ENCODE measurements at places on chromosomes 6 and 20.
A peak's percentile ranks its signal among the peaks of the same experiment; 100 is the strongest.

DNA sequence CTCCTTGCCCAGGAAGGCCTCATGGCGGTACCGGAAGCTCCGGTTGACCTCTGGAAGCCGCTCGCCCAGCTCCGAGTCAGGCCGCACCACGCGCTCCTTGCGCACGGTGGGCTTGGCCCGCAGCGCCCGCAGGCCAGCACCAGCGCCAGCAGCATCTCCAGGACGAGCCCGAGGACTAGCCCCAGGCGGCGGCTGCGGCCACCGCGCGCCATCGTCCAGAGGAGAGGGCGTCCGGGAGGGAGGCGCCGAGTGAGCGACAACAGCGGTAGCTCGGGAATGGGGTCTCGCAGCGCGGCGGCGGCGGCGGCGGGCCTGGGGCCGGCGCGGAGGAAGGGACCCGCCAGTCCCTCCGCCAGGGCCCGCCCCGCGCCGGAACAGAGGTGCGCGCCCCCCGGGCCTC, 27.6 kb upstream of the CGA start:
- peak; percentile 76 for DNase-seq

- DNase-seq, result no peak
Measured at GRCh38 chr20:45053430-45054351, 47.2 kb downstream of the KCNS1 start.

DNA sequence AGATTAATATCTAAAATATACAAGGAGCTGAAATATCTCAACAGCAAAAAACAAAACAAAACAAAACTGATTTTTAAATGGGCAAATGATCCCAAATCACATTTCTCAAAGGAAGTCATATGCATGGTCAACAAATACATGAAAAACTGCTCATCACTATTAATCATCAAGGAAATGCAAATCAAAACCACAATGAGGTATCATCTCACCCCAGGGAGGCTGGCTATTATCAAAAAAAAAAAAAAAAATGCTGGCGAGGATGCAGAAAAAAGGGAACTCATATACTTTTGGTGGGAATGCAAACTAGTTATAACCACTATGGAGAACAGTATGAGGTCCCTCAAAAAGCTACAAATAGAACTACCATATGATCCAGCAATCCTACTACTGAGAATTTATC, 34.6 kb downstream of the REPS1 start:
- no peak for DNase-seq

DNA sequence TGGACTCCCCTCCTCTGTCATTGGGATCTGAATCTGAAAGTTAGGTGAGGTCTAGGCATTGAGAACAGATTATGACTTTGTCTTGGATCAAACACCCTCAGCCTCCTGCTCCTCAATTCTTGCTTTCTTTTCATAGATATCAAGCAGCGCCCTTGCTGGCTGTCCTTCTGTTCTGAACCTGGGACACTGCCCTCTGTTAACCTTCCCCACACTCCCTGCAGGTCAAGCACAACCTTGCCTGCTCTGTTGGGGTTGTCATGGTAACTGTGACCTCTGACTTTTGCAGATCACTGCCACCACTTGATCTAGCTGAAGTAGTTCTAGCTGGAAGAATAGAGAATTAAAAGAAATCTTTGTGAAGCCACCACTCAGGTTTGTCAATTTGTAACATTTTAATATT, 16.4 kb upstream of the MICA start:
- peak; percentile 71 for DNase-seq

GRCh38 chr6:26594730-26595632, 1.8 kb upstream of the ABT1 start:
- peak; percentile 82 for DNase-seq

- DNase-seq, result no peak
Measured at GRCh38 chr6:168232062-168232461, 87.5 kb downstream of the DACT2 start.

- no peak for DNase-seq
Measured at GRCh38 chr6:145544041-145544440, 191.3 kb downstream of the EPM2A start.

GRCh38 chr6:170186941-170187668, 103.8 kb downstream of the DLL1 start:
- no peak for DNase-seq

GRCh38 chr20:61969806-61970205, 95.9 kb downstream of the TAF4 start:
- DNase-seq, result no peak

Data from GM23338 (cell line).